ENCODE measurements at places on chromosomes 4 and X.

DNA sequence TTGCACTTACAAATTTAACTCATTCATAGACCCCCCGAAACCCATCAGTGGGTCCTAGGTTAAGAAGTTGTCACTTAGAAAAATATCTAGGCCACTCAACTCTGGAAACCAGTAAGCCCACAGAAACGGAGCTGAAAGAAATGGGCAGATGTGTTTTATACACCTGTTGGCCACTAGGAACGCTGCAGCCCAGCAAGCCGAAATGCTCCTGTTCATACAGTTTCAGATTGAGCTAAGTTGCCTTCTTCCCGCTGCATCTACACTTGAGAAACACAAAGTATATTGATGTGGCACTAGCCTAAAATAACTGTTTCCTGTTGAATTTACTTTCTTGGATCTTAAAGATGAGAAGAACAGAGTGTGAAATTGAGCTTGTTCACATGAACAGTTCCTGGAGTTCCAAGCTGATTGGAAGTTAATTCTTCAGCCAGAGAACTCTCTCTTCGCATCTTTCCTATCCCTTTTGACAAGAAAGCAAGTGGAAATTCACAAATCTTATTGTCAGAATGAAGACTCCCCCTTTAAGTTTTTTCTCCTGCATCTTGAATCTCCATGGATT lies 174.1 kb downstream of the RBMX2 start:
- DNase-seq = peak; percentile 1

DNA sequence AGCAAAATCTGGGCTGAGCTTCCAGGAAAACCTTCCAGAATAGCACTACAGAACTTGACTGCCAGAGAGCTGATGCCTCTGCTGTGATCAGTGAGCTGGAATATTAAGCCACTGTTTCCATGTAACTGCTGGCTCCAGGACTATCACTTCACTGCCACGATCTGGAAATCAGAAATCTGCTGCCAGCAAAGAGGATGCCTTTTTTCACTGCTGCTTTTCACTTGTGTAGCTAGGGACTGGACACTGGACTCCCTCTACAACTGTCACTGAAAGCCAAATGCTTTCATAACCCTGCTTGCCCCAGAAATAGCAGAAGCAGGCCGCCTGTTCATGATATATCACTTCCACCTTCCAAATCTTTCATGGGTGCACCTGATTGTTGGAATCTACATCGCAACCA lies 9.4 kb upstream of the AP1S2 start:
- DNase-seq = no peak

GRCh38 chrX:131746491-131746968 lies 202.7 kb downstream of the OR13H1 start:
- peak; percentile 82 for DNase-seq

DNA sequence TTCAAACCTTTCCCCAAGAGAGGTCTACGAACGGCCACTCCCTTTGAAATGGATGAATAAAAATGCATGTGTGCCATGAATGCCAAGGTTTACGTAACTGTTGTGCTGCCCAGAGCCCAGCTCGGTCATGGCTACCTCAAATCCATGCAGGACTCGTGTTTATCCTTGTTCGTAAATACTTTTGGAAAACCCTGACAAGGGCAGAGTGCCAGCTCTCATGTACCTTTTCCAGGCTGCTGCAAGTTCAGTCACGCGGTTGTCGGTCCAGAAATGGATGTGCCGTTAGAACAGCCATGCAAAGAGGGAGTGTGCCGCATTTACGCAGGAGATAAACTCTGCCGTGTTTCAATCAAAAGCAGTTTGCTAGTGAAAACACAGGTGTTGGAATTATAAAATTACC lies 123.4 kb downstream of the AMELX start:
- DNase-seq = no peak

- DNase-seq = no peak
These were observed 16.2 kb upstream of the ZFX start for GRCh38 chrX:24133312-24133711.

- no peak for DNase-seq
These were observed 14.2 kb upstream of the CPE start for GRCh38 chr4:165364452-165365080.

- no peak for DNase-seq
These were observed 61.0 kb upstream of the FTHL17 start for GRCh38 chrX:31132821-31133241.

DNA sequence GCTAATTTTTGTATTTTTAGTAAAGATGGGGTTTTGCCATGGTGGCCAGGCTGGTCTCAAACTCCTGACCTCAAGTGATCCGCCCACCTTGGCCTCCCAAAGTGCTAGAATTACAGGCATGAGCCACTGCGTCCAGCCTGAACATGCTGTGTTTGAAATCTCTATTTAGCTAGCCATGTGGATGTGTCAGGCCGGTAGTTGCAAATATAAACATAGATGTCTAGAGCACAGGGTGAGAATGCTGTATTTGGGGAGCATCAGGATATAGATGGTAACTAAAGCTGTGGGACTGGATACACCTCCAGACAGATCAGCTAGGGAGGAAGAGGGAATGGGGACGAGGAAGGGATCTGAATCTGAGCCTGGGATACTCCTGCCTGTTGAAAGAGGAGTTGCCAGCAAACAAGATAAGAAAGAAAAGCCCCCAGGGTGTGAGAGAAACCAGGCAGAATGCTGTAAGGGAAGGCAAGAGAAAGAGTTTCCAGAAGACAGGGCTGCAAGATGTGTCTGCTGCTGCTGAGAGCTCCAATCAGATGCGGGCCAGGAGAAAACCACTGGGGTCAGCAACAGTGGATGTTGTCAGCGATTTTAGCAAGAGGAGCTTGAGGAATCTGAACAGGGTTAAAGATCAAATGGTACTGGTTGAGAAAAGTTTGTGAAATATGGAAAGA lies 177.4 kb downstream of the PALLD start:
- no peak for DNase-seq

Measured in immature natural killer cell (primary cell).